ENCODE measurements at places on chromosomes 4 and X.

- DNase-seq, result no peak
Observed at GRCh38 chr4:184675018-184675417, 25.5 kb downstream of the PRIMPOL start.

- DNase-seq, result no peak
Observed at GRCh38 chr4:95050980-95051701, 293.4 kb downstream of the BMPR1B start.

DNA sequence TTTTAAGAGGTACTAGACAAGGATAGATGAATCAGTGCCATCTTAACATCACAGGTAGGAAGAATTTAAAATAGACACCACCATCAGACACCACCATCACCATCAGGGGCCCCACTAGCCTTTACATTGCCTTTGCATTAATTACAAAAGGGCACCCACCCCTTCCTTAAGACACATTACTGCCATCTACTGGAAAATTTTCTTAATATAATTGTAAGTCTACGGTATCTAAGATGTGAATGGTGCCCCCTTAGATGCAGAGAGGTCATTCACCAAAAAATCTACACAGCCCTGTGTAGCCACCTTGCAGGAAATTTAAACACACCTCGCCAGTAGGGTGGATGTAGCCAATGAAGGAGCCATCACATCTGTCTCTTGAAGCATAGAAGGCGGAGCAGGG lies 184.1 kb downstream of the MID1IP1 start:
- peak; percentile 13 for DNase-seq

- no peak for DNase-seq
Observed at GRCh38 chr4:139743027-139743426, 77.4 kb downstream of the MGST2 start.

GRCh38 chr4:48268956-48269860 lies at the start of gene TEC:
Gene TEC, minus strand, starts transcription at chr4:48269838. Its CDS starts 41,224 bp downstream, at chr4:48228614.
- no peak for DNase-seq

DNA sequence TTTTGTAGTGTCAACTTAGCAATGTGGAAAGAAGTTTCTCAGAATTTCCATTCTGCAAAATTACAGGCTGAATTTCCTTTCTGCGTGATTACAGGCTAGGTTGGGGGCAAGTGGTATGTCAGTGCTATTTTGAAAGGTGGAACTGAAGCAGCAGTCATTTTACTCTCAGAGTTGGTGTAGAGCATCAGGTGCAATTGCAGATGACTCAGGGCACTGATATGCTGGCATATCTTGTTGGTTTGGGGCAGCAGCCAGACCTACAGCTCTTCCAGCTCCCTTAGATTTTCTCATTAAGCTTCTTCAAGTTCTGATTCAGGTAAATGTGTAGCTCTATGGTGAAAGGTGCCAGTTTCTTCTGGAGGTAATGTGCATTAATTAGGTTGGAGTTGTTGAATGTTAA lies 930.7 kb upstream of the PCDH10 start:
- no peak for DNase-seq

GRCh38 chr4:68736813-68737212 lies 66.4 kb upstream of the UGT2B15 start:
- no peak for DNase-seq

GRCh38 chrX:148813422-148813821 lies 313.0 kb downstream of the AFF2 start:
- DNase-seq, result no peak

GRCh38 chr4:6199422-6199921 lies 877 bp downstream of the JAKMIP1 start:
- DNase-seq, result no peak

DNA sequence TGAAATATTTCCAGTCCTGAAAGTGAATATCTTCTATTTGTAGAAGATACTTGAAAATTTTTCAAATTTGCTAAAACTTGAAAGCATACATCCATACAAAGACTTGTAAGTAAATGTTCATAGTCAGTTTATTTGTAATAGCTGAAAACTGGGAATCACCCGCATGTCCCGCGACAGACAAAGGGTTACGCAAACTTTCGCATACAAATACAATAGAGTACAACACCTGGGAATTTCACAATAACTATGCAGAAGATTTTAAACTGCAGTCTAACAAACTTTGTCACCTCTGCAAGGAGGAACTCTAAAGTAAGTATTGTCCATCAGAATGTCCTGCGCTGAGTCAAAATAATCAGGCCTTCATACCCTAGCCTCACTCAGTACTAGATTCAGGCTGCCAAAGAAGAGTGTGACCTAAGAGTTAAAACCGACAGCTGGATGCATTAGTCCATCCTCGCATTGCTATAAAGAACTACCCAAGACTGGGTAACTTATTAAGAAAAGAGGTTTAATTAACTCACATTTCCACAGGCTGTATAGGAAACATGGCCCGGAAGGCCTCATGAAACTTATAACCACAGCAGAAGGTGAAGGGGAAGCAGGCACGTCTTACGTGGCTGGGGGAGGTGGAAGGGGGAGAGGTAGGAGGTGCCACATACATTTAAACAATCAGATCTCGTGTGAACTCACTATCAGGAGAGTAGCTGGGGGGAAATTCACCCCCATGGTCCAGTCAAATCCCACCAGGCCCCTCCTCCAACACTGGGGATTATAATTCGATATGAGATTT lies 60.4 kb downstream of the MMRN1 start:
- DNase-seq, result no peak

DNA sequence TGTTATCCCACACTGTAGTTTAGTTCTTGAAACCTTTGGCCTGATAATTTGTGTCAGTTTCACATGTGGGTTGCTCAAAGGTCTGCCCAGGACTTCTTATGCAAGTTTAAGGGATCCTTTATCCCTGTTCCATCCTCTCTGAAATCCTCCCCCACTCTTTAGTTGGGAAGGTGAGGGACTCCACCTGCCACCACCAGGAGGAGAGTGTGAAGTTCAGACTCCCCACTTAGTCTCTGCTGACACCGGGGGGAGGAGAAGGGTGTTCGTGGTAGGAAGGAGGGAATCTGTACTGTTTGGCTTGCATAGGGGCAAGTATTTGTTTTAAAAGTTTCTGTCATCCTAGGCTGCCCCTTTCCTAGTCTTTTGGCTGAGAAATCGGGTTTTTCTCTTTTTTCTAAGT lies 211.8 kb downstream of the PPP4R3C start:
- no peak for DNase-seq

- DNase-seq, result no peak
Observed at GRCh38 chr4:3523628-3524221, 8.5 kb downstream of the LRPAP1 start.

DNA sequence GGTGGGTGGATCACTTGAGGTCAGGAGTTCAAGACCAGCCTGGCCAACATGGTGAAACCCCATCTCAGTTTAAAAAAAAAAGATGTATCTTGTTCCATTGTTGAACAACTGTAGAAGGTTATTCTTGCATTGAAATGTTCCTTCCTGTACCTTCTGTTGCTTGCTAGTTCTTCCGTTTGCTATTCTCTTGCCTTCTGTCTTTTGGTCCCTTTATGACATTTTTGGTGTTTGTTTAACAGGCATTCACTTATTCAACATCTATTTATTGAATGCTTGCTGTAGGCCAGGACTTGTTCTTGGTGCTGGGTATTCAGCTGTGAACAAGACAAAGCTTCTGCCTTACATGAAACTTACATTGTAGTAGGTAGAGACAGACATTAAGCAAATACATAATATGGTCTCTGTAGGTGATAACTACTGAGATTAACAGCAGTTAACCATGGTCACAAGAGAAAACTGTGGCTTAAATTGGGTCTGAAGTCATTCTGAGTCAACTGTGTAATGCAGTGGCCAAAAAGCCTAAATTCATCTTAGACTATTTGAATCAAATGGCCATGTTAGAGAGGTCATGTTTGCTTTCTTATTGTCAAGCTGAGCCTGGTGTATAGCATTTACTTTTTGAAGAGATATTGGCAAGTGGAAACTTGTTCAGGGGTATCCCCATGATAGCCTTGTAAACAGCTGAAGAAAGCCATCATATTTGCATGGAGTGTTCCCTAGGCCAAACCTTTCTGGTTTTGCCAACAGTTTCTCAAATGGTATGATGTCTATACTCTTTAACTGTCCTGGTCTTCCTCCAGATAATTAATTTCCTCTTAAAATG lies 35.6 kb downstream of the GAB1 start:
- DNase-seq, result no peak

- DNase-seq, result no peak
Observed at GRCh38 chr4:160414496-160414895, 1311.6 kb downstream of the RAPGEF2 start.

DNA sequence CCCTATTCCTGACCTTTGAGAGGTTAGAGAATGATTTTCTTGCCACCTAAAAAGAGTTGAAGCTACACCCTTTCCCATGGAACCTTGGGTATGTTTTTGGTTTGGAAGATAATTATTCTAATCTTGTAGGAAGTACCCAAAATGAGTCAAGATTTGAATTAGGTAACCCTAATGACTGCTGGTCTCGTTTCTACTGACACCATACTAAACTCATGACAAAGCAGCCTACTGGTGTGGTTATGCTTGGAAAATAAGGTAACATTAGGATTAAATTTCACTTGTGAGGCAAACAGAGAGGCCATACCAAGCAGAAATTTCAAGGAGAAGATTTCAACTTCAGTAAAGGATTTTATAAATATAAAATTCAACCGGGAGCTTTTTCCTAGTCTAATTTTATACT lies 107.9 kb downstream of the FBXW7 start:
- DNase-seq, result no peak

GRCh38 chr4:113979148-113979904 lies at the start of gene ARSJ:
Gene ARSJ, minus strand, starts transcription at chr4:113979647. Its CDS starts 813 bp downstream, at chr4:113978834.
- DNase-seq, result no peak

DNA sequence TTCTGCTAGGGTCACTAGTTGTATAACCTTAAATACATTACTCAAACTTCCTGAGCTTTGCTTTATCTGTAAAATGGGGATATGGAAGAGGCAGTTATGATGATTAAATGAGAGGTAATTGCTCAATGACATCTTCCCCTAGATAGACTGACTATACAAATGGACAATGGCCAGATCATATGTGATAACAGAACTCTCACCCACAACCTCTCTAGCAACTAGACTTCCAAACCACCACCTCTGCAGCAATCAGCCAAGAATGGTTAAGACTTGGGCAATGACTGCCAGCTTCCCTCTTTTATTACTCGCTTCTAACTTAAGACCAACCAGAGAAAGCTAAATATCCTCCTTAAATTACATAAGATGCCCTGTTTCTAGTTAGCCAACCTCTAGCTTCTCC lies 2.9 kb upstream of the SEPSECS start:
- no peak for DNase-seq

GRCh38 chr4:67954890-67955289 lies 8.4 kb downstream of the TMPRSS11A start:
- DNase-seq, result no peak

GRCh38 chr4:158814207-158814606 lies 45.4 kb downstream of the FNIP2 start:
- no peak for DNase-seq

DNA sequence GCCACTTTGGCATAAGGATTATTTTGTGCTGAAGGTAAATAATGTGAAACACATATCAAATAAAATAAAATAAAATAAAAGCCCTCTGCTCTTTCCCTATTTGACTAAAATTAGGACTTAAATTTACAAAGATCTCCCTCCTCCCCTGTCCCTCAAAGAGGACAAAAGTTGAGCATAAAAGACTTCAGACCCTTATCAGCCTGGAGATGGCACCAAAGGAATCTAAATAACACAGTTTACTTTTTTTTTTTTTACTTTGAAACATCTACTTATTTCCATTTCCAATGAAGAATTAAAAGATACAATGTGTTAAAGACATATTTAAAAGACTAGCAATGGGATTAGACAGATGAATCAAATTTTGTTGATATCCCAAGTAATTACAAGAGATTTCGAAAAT lies 89.7 kb downstream of the EPHA5 start:
- no peak for DNase-seq

GRCh38 chr4:126955292-126956183 lies 677.2 kb upstream of the INTU start:
- DNase-seq, result no peak

- no peak for DNase-seq
Observed at GRCh38 chr4:102541697-102542096, 40.5 kb downstream of the NFKB1 start.

GRCh38 chrX:143757887-143758286 lies 37.3 kb upstream of the SPANXN2 start:
- no peak for DNase-seq

- DNase-seq, result no peak
Observed at GRCh38 chr4:5638316-5638715, 70.0 kb downstream of the EVC2 start.

DNA sequence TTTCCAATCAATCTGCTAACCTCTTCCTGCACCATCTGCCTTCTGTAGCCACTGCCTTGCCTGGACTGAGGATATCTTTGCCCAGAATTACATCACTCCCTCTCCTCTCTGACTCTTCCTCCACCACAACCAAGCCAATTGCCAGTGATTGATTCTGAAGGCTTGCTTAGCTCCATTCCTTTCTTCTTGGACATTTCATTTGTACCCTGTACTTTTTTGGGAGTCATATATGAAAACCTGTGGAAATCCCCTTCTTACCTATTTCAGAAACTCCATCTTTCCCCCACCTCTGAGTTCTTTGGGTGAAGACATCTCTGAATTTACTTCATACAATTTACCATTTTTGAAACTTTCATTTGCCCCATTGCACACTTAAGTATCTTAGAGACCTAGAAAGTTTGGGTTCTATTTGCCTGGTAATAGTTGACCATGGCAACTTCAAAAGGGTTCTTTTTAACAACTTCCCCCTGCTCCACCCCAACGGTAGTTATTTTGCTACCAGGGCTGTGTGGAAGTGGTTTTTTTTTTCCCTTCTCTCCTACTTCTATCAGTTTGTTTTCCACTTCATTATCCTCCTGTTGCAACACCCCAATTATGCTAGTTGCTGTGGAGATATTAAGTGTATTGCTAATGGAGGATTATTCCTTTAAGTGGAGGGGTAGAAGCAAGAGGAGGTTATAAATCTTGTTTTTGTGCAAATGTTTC lies 14.3 kb downstream of the SGMS2 start:
- no peak for DNase-seq

DNA sequence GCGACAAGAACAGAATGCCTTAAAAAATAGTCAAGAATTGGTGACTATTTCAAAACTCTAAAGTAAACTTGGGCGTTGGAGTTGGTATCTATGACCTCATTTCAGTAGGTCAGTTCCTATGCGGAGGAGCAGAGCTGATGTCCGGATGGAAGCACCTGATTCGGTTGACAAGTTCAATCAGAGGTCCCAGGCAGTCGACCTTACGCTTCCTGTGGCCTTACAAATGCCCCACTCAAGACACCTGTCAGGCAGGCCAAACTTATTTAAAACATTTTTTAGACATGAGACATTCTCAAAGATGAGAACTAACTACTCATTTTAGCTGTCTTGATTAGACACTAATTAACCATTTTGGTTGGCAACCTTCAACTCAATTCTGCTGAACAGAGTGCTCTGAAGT lies 137.7 kb upstream of the ADAMTS3 start:
- DNase-seq, result no peak

DNA sequence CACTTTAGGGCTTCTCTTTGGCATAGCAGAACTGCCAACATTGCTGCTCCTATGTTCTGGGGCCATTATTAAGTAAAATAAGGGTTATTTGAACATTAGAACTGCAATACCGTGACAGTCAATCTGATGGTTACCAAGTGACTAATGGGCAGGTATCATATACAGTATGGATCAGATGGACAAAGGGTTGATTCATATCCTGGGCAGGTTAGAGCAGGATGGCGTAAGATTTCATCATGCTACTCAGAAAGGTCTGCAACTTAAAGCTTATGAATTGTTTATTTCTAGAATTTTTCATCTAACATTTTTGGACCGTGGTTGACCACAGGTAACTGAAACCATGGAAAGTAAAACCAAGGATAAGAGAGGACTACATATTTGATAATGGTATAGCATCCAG lies 40.9 kb downstream of the BRCC3 start:
- DNase-seq, result no peak

GRCh38 chr4:189506080-189506479 lies 434.6 kb upstream of the FRG1 start:
- no peak for DNase-seq

Measured in NCI-H748 treated with DMSO at 0.1 percent for 48 hours (cell line).